ENCODE measurements at places on chromosomes 11 and 22.

DNA sequence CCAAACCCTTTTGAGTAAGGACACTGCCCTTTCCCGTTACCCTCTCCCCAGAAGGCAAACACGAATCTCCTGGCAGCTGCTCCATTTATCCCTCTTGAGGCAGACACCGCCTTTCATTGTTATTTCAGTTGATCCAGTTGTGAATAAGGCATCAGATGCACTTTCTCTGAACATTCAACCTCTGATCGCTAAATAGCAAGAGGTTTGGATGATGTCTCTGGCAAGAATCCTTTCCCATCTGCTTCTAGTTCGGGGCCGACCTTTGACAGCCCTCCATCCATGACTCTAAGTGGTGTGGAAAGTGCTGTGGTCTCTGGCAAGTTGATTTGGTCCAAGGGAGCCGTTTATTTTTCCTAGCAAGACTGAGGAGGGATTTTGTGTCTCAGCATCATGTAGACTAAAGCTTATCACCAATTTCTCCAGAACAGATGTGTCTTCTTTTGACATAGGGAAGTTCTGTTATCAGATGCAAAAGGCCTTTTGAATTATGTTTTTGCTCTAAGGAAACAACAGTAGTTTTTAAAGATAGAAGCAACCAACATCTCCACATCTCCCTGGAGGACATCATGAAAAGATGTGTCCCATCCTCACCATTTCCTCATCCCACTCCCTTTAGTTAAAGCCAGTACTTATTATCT lies 123.6 kb downstream of the CCDC34 start:
- no peak for DNase-seq

DNA sequence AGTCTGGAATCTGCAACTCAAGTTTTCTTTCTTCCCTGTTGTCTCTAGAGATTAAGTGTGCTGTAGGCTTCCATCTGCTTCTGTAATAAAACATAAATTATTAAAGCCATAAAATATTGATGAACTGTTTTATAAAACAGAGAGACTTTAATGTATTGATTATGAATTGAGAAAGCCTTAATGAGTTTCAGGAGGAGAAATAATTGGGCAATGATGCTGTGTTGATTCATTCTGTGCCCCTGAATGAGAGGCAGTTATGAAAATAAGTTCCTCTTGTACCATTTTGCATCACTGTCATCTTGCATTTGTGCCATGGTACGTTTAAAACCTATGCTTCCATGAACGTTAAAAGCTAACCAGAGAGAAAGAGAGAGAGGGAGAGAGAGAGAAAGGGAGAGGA lies 194.1 kb upstream of the LARGE1 start:
- no peak for DNase-seq

DNA sequence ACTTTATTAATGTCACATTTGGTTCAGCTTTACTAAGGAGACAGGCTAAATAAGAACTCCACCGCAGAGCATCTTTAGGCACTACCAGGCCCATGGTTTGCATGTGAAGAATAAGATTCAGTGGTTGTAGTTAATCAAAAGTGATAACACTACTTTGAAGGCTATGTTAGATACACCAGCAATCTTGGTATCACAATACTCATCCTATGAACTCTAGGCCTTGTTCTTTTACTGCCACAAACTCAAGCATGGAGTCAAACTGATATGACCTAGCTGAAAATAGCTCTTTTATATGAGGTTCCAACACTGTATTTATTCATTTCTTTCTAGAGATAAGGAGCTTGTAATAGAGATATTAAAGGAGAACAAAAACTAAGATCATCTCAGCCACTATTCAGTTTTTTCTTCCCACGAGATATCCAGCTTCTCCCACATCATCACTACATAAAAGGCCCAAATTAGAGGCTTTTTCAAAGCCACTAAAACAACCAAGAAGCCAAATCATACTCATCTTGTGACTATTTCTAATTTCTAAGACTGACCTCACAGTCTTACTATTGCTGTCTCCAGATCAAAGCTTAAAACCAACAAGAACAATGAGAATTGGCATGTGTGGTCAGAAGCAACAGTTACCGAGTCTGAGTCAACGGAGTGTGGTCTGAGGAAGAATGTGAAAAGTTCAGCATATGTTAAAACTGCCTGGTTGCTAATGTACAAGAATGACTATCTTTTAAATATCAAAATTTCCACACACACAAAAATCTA lies 25.1 kb upstream of the GUCY1A2 start:
- no peak for DNase-seq

DNA sequence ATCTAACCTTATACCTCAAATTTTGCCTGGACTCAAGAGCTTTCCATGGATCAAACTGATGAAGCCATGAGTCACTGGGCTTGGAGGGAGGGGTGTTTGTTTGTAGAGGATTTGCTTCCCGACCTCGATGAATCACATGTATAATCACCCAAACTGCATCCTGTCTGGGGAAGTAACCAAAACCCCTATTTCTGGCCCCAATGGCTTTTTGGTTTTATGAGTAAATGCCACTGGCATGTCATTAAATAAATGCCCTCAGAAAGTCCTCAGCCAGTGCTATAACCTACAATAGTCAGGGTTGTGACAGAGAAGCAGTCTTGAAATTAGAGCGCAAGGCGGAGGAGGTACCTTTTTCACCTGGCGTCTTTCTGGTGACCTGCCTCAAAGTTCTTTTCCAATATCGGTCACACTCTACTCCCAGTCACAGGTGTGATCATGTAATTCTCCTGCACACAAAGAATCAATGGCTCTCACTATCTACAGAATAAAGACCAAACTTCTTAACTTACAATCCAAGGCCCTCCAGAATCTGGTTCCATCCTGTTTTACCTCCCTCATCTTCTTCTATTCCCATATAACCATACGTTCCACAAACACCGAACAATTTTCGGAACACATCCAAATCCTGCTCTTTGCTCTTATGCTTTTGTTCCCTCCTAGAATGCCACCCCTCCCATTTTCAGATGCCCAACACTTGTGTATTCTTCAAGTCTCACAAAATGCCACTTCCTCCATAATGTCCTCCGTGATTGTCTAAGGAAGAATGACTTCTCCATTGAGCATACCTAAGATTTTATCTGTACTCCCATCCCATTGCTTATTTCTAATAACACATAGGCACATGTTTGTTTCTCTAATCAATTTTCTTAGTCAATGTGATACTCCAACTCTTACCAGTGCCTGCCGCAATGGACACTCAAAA lies 81.3 kb upstream of the BLID start:
- DNase-seq = no peak

GRCh38 chr11:44223238-44223637 lies 86.7 kb downstream of the ALX4 start:
- no peak for DNase-seq
